ENCODE measurements at places on chromosomes 1 and 21.

GRCh38 chr1:5664906-5665875 lies 327.0 kb downstream of the NPHP4 start:
- no peak for DNase-seq

DNA sequence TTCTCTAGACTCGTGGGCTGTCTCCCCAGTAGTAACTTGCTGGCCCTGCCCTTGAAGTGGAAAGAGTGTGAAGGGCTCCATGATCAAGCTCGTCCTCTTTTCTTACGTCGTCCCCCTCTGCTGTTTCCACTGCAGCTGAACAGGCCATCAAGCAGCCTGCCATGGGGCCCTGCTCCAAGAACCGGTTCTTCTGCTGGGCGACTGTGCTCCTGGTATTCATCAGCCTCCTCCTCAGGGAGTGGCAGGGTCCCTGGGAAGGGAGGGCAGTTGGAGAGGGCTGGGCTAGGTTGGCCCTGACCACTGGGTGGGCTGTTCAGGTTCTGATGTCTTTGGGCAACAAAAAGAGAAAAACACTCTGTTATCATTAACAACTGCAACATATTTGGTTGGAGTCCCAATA lies 151.5 kb downstream of the FCRL5 start:
- no peak for DNase-seq

DNA sequence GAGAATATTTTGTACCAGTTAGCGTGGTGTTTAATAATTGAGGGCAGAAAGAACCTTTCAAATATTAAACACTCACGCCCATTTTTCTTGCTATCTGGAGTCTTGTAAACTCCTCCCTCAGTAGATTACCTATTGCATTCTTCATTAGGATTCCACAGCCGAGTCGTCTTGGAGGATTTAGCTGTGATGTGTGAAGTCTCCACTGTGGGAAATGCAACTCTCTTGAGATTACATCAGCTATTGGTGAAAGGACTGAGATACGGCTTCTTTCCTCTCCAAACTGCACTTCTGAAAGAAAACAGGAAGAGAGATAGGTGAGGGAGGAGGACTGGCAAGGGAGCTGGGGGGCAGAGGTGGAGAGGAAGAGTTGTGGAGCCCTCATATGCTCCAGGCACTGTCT lies 36.1 kb downstream of the ACTA1 start:
- DNase-seq = no peak

DNA sequence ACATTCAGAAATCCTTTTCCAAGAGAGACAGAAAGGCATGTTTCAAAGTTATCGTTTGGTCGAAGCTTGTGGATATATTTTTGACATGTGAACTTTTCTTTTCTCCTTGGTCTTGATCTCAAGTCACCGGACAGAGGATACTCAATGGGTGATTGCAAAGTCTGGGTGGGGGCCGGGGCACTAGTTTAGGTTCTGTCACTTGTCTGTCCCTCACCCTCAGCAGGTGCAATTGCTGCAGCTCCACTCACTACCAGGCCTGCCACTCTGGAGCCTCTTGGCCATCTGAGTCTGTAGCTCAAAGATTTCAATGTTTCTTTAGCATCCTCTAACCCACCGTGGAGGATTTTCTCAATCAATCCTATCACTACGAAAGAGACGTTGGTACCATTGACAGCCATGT lies 246.0 kb upstream of the C1orf174 start:
- no peak for DNase-seq

DNA sequence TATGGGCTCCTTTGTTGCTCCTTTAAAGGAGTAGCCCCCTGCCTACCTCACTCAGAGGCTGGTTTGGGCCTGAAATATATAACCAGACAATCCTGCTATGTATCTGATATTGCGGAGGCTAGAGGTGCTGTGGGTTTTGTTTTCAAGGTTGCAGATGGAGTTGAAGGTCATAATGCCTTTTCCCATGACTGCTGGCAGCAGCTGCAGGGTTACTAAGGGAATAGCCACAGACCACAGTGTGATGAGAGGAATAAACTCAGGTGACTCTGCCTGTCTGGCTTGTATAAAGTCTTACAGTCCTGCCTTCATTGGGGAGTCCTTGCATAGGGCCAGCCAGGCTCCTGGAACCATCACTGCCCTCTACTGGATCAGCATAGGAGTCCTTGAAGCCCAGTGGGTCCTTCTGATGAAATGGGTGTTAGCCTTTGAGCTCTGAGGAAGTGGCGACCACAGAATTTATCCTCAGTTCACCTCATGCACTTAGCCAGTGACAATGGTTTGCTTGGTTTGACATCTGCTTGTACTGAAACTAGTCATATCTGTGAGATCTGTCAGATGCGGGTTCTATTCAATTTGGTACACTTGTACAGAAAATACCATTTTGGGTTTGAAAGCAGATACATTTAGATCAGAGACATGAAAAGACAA lies 174.4 kb upstream of the HMCN1 start:
- peak; percentile 66 for DNase-seq

DNA sequence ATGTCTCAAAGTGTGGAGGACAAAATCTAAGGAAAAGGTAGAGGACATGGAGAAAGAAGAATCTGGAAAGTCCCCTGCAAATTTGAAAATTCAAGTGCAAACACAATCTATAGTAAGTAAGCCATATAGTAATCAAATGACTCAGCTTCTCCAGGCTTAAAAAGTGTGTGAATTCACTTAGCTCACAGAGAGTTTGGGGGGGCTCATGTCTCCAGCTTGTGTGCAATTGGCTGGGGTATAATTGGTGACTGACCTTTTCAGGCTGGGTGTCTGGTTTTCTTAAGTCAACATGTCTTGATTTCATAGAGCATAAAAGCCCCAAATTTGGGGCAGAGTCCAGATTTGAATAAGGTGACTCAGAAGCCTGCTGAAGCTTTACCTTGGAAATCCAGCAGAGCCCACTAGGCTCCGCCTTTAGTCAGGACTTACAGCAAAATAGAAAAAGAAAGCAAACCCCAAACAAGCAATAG lies 8.6 kb downstream of the CLDN14 start:
- no peak for DNase-seq

DNA sequence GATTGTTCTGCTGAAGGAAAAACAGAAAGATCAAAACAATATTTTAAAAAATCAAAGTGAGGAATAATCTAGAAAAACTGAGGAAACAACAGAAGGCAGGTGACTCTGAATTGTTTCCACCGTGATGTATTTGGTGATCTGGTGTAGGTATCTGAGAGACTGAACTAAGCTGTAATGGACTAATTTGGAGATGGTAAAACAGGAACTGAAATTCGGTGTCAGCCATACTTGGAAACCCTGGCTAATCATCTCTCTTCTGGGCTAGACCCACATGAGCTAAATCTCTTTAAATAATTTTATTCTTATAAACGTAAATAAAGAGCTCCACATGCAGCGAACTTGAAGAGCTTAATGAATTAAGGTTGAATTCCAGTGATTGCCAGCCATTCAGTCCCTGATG lies 1226.1 kb downstream of the NCAM2 start:
- DNase-seq = no peak

- no peak for DNase-seq
Observed at GRCh38 chr1:220999872-221000863, 120.9 kb downstream of the HLX start.

DNA sequence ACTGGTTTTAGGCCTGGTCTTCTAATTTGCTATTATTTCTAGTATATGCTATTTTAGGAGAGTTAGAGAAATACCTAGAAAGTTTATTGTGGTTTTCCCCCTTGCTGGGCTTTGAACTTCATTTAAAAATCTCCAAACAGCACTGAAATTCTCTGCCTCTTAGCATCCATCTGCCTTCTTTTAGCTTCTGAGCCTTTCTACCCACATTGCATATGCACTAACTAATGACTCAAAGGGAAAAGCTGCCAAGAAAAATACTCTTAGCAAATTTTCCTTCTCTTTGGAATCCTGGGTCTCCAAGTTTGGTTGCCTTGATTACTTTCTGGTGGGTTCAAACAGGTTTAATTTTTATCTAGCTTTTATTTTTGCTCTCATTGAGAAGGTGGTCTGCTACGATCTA lies 408.4 kb upstream of the PTBP2 start:
- DNase-seq = no peak

DNA sequence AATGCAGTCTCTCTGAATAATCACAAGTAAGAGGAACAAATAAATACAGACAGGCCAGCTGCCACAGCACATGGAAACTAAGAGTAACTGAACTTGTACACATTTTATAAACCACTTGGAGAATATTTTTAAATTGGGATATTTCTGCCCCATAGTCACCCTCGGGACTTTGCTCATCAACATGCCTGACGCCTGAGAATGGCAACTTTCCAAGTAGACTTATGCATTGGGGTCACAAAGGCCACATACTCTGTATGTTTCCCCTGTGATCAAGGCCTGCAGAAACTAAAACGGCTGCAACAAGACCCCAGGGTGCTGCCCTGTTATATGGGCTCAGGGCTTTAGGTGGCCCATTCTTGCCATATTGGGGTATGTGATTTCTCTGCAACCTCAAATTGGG lies 38.3 kb upstream of the GJA5 start:
- no peak for DNase-seq

GRCh38 chr1:18554597-18554996 lies 73.9 kb downstream of the KLHDC7A start:
- DNase-seq = no peak

- DNase-seq = peak; percentile 61
Observed at GRCh38 chr1:42167611-42168390, 3.3 kb upstream of the GUCA2A start.

DNA sequence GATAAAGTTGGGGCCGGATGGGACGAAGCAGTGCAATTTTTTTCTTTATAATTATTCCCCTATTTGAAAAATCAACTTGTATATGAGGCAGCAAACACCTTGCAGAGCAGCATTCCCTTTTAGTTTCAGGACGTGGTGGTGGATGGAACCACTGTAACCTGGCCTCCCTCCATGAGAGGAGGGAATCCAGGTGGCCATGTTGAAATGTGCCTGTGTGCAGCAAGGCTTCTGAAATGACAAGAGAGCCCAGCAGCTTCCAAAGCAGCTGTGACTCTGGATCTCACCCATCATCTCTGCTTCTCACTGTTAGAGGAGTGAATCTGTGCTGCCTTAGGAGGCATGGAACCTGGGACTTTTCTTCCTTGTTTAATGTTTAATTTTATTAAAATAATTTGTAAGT lies 42.3 kb downstream of the NFIA start:
- DNase-seq = no peak

GRCh38 chr1:42922687-42923366 lies 35.8 kb downstream of the SLC2A1 start:
- DNase-seq = no peak

- DNase-seq = no peak
Observed at GRCh38 chr1:230109895-230110667, 43.0 kb downstream of the GALNT2 start.

GRCh38 chr1:201941420-201942128 lies 4.8 kb downstream of the LMOD1 start:
- no peak for DNase-seq

- no peak for DNase-seq
Observed at GRCh38 chr1:107142140-107142542, 1.3 kb downstream of the NTNG1 start.

GRCh38 chr21:42395905-42396651 lies at the start of gene TMPRSS3:
TMPRSS3 (minus strand) TSS chr21:42396052; CDS start chr21:42395417, 635 bp downstream.
- DNase-seq = peak; percentile 71

DNA sequence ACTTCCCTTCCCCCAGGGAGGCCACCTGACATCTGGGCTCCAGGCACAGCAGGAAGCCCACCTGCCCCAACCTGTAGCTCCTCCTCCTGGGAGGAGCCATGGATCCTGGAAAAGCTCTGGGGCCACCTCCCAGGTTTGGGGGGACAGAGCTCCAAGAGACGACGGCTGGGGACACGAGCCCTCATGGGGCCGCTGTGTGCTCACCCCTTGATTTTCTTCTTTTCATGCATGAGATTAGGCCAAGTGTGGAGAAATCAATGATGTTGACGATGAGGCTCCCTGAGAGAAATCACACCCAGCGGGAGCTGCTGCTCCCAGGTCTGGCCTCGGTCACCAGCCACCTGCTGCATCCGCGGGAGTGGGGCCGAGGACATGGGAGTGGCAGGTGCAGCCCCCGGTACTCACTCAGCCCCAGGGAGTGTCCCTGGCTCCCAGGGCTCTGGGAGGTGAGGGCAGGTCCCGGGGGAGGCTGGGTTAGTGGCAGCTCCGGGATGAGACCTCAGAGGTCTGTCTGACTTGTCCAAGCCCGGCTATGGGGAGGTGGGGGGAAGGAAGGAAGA lies 8.7 kb downstream of the TNFRSF14 start:
- no peak for DNase-seq

All from upper lobe of right lung (tissue), 1 donor.